ENCODE measurements at places on chromosomes 13 and 19.

DNA sequence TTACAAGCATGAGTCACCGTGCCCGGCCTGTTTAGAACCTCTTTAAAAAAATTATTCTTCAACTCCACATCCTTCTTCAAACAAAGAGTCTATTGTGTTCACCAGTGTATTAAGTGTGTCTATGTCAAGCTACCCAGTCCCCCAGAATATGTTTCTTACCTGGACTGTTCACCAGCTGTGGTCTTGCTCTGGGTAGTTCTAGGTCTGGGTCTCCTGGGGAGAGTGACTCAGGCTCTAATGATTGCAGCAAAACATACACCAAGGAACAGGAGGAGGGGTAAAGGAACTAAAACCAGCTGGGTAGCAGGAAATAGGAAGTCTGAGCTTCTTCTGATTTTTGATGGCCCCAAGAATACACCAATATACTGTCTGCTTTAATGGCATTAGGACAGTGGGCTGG lies at the start of gene FPR1:
Gene FPR1, minus strand, starts transcription at position 224 of the 400 bp plus-strand sequence. CDS start 4,884 bp downstream, outside the sequence.
- DNase-seq = peak; percentile 43

- no peak for DNase-seq
Observed at GRCh38 chr13:78632996-78633395, 26.0 kb downstream of the OBI1 start.

DNA sequence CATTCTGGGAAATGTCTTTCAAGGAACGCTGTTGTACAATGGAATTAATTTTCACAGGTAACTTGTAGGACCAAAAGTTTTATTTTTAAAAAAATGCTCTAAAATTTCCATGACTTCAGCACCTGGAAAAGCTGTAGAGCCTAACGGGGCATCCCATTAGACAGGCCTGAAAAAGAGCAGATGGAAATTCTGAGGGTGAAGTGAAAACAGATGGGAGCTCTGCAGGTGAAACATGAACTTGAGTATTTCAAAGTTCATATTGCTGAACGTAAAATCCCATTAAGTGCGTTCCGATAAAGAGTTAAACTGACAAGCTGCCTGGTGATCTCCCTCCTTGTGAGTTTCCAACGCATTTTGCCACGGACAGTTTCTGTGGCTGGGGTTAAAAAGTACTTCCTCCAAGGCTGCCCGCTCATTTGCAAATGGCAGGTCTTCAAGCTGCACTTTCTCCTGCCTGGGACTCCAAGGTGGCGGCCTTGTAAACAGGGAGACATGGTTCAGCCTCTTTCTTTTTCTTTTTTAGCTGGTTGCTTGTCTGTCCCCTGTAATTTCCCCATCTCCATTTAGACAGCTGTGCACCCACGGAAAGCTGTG lies 450.4 kb downstream of the FGF9 start:
- no peak for DNase-seq

GRCh38 chr19:33175886-33176669 lies 18.1 kb upstream of the LRP3 start:
- no peak for DNase-seq

DNA sequence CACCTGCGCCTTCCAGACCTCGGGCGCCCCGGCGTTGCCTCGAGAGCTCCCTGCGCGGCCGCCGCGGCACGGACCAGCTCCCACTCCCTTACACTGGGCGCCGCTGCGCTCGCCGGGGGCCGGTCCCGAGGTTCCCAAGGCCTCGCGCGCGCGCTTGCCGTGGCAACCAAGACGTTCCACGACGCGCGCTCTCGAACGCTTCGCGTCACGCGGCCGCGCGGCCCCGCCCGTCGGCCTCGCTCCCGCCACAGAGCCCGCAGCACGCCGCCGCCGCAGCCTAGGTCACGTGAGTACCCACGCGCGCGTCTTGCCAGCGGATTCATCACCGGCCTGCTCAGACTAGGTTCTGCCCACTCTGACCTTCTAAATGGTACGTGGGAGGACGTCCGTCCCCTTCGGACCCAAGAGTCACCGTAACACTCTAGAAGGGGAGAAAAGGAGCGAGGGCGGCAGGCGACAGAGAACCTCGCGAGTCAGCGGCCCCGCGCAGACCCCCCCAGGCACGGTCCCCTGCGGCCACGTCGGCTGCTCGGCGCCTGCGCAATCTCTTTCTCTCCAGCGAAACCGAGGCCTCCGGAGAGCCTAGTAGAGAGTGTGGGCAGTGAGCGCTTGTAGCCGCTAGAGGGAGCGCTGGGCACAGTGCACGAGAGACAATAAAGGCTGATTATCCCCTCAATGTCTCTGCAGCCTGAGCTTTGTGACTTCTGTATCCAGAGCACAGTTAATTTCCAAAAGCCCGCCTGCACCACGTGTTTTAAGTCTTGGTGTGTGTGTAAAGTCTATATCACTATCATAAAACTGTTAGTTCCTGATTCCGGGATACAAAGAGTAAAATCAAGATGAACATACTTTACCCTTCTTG lies at the start of gene SPART:
Gene SPART, minus strand, starts transcription at position 173 of the 862 bp plus-strand sequence. CDS start 10,564 bp downstream, outside the sequence.
- DNase-seq = peak; percentile 57

Measured in H54 (cell line).